Lower lobe of right lung (tissue), 2 donors: ENCODE measurements at places on chromosomes 1 and 21.
A peak's percentile ranks its signal among the peaks of the same experiment; 100 is the strongest.

DNA sequence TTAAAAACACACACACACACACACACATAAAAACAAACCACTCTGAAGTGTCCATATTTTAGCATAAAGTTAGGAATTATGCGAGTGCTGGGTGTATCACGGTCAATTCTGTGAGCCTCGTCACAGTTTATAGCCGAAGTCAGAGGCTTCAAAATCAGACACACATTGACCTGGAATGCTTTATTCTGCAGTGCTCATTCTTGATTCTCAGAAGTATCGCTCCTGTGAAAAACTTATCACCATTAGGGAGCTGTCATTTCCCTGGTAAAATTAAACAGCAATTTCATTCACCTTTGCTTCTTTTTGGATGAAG is 8.7 kb upstream of the IRF2BP2 start:
- peaks cover 43% of the 10 kb centered on the region for H3K4me1 ChIP-seq
- no peaks in the 10 kb centered on the region for H3K36me3 ChIP-seq
- H3K27ac ChIP-seq, result peak overlapping the region; percentile 46
- H3K4me3 ChIP-seq, result no peak overlapping the region

- no peaks in the 10 kb centered on the region for H3K36me3 ChIP-seq
- no peak overlapping the region for H3K27ac ChIP-seq
- H3K27me3 ChIP-seq, result no peaks in the 10 kb centered on the region
- H3K4me3 ChIP-seq, result no peak overlapping the region
- no peak for DNase-seq
Observed at GRCh38 chr1:8649027-8649426, 168.4 kb downstream of the RERE start.

GRCh38 chr1:39538531-39539251 is 37.9 kb downstream of the PABPC4 start:
- DNase-seq, result no peak
- no peaks in the 10 kb centered on the region for H3K27me3 ChIP-seq
- peaks cover 4% of the 10 kb centered on the region for H3K4me1 ChIP-seq

- no peak overlapping the region for H3K4me3 ChIP-seq
- no peaks in the 10 kb centered on the region for H3K4me1 ChIP-seq
- no peaks in the 10 kb centered on the region for H3K27me3 ChIP-seq
- no peaks in the 10 kb centered on the region for H3K36me3 ChIP-seq
- DNase-seq, result no peak
Observed at GRCh38 chr1:78060857-78061563, 15.2 kb downstream of the GIPC2 start.

GRCh38 chr1:53524428-53525375 is 65.5 kb downstream of the DMRTB1 start:
- H3K4me1 ChIP-seq, result no peaks in the 10 kb centered on the region
- H3K27ac ChIP-seq, result no peak overlapping the region
- H3K36me3 ChIP-seq, result no peaks in the 10 kb centered on the region
- no peak for DNase-seq
- no peaks in the 10 kb centered on the region for H3K27me3 ChIP-seq
- H3K4me3 ChIP-seq, result no peak overlapping the region

GRCh38 chr1:1079408-1080121 is 5.5 kb upstream of the RNF223 start:
- peak; percentile 85 for DNase-seq
- peaks cover 7% of the 10 kb centered on the region for H3K27me3 ChIP-seq
- H3K36me3 ChIP-seq, result no peaks in the 10 kb centered on the region

DNA sequence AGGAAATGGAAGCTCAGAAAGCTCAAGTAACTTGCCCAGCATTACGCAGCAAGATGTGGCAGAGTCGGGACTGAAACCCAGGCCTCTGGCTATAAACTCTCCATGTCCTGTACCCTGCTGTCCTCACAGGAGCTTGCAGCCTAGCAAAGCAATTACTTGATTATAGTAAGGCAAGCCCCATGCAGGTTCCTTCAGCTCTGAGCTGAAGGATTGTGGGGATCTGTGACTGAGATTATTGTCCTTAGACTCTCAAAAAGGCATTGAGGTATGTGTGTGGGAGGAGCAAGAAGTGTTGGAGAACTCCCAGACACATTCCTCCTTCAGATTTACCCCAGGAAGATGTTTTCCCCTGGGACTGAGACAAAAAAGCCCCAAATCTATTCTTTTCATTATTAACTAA is 124.0 kb upstream of the SPATA6 start:
- H3K4me1 ChIP-seq, result no peaks in the 10 kb centered on the region
- H3K4me3 ChIP-seq, result no peak overlapping the region
- H3K27ac ChIP-seq, result no peak overlapping the region
- DNase-seq, result no peak
- no peaks in the 10 kb centered on the region for H3K27me3 ChIP-seq

DNA sequence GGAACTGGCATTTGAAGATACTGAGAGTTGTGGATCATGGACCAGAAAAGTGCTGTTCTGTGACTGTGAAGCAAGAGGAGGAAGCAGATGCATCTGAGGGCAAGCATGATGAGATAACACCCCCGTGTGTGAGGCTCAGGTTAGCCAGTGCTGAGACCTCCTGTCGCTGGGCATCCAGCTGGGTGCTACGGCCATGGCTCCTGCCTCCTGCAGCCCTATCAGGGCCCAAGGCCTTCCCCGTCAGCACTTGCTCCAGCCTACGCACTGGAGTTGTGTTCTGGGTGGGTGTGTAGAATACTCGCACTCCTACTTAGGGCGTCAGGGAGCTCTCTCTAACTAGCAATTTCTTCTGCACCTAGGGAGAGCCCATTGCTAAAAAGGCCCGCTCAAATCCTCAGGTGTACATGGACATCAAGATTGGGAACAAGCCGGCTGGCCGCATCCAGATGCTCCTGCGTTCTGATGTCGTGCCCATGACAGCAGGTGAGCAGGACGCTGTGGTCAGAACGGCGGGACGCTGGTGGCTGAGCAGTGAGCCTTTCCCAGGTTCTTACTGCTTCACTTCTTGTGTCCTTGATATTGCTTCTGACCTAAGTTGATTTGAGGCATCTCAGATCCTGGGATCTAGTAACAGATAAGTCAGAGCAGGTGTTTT is 6.5 kb downstream of the PPIE start:
- H3K4me1 ChIP-seq, result no peaks in the 10 kb centered on the region
- H3K27me3 ChIP-seq, result no peaks in the 10 kb centered on the region
- no peak overlapping the region for H3K4me3 ChIP-seq
- no peak overlapping the region for H3K27ac ChIP-seq

GRCh38 chr1:232627645-232628334 is 2.1 kb downstream of the SIPA1L2 start:
- no peaks in the 10 kb centered on the region for H3K36me3 ChIP-seq
- H3K27ac ChIP-seq, result peak overlapping the region; percentile 90
- no peaks in the 10 kb centered on the region for H3K27me3 ChIP-seq
- peaks cover 49% of the 10 kb centered on the region for H3K4me1 ChIP-seq
- peak overlapping the region; percentile 78 for H3K4me3 ChIP-seq

DNA sequence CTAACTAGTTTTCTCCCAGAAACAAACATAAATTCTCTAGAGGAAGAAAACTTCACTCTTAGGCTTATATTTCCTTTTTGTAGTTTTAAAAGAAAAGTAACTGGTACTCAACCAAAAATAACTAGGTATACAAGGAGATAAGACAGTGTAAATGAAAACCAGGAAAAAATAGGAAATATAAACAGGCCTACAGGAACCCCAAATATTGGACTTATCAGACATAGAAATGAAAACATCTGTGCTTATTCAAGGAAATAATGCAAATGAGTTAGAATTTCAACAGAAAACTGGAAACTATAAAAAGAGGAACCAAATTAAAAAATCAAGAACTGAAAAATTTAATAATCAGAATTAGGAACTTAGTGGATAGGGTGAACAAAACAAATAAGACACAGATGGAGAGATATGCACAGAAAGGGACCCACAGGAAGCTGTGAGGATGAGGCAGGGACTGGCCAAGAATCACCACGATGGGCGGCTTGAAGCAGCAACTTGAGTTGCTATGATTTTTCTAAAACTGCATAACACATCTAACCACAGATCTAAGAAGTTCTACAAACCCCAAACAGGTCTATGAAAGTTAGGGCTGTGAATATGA is 67.5 kb upstream of the ACTRT2 start:
- no peak overlapping the region for H3K27ac ChIP-seq
- peak; percentile 10 for DNase-seq
- no peaks in the 10 kb centered on the region for H3K4me1 ChIP-seq
- H3K4me3 ChIP-seq, result no peak overlapping the region
- H3K27me3 ChIP-seq, result peaks cover 25% of the 10 kb centered on the region
